ENCODE measurements at places on chromosomes 1 and 21.

DNA sequence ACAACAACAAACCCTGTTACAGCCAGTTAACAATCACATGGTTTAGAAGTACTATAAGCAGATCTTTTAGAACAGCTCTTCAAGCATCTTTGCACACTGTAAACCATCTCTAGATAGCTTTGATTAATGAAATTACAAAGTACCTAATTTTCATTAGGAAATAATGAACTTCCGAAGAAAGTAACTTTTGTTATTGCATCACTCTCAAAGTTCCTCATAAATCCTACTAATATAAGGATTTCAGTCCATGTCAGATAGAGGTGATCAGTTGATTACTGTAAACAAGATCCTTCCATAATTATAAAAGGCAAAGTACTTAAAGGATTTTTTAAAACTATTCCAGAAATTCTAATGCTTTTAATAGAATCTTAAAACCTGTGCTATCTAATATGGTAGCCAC lies 58.2 kb downstream of the FAF1 start:
- no peak for DNase-seq

DNA sequence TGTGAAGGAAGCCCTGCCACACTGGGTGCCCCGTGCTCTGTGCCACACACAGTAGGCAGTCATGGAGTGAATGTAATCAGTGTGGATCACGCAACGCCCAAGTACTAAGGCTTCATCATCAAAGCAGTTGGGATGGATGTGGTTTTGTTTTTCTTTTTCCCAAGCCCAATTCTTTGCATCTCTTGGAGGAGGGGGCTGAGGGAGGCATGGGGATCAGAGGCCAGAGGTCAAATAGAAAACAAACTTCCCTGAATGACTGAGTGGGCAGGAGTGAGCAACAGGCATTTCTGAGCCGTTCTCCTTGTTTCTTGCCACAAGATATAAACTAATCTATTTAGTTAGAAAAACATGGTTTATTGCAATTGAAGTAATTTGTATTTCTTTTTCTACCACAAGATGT lies 85.3 kb downstream of the TRABD2B start:
- DNase-seq, result no peak

- no peak for DNase-seq
Measured at GRCh38 chr1:20584890-20585289, 4.0 kb upstream of the CDA start.

DNA sequence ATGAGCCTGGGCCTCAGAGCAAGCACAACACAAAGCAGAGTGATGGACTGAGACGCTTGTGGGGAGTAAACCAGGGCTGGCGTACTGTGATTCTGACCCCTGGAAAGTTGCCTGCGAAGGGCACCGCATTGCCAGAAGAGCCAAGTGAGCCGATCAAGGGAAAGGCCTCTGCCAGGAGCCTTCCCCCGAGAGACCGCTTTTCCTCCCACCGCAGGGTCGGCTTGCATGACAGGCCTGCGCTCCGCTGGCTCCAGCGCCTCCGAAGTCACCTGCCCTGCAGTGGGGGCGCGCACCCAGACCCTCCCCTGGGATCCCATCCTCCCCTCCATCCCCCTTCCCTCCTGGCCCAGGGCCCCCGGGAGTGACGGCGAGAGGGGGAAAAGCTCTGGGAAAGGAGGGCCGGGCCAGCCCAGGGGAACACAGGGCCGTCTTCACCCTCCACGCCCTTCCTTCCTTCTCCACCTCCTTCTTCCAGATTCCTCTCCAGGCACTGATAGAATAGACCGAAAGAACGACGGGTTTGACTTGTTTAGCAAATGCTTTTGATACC lies 165.0 kb downstream of the TRIM33 start:
- no peak for DNase-seq

DNA sequence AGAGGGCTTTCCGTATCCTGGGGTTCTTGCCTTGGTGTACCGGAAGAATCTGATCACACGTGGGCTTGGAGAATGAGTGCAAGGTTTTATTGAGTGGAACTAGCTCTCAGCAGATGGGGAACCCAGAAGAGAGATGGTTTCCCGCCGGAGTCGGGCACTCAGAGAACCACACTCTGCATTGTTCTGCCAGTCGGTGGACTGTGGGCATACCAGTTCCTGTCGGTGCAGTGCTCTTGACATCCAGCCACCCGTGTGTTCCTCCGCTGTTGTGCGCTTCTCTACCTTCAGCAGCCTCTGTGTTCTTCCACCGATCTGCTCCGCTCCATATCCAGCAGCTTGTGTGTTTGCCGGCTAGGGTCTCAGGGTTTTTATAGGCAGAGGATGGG lies 10.8 kb upstream of the PPIE start:
- DNase-seq, result no peak

GRCh38 chr1:173302890-173303829 lies 96.0 kb upstream of the TNFSF4 start:
- no peak for DNase-seq

DNA sequence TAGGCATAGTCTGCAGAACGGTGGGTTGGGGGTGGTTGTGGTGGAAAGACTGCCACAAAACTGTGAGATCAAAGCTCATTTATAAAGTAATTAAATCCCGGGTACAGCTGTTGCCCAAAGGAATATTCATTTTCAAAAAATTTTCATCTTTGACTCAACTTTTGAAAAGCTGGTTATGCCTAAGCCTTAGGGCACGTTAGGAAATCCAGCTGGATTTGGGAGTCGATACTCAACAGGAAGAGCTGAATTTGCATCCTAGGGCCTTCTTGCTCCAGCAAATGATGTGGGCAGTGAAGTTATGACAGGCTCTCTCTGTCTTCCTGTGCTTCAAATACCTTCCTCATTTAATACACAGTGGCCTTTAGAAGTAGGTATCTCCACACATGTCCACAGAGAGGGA lies 31.7 kb downstream of the ZP4 start:
- no peak for DNase-seq

- no peak for DNase-seq
Measured at GRCh38 chr1:150420560-150421265, 56.8 kb downstream of the RPRD2 start.

- no peak for DNase-seq
Measured at GRCh38 chr1:188715566-188715965, 1762.1 kb downstream of the BRINP3 start.

DNA sequence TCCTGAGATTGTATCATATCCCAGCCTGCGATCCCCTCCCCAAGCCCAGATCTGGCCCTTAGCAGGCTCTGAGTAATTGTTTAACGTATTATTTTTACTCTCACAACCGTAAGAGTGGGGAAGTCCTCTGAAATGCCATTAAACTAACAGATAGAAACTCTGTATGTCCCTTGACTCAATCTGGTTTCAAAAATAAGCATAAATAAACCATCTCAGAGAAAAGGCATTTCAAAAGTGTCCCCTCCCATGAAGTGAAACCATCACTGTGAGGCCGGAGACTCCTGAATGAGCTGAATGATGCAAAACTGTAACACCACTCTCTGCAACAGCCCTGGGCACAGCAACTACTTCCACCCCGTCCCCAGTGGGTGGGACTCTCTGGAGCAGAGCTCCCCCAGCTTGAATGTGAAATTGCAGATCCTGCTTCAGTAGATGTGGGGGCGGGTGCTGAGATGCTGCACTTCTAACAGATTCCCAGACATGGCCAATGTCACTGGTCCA lies 104.1 kb downstream of the SYF2 start:
- DNase-seq, result no peak

GRCh38 chr1:90122654-90123340 lies 127.9 kb downstream of the ZNF326 start:
- no peak for DNase-seq

GRCh38 chr1:50368179-50369007 lies 54.9 kb downstream of the DMRTA2 start:
- no peak for DNase-seq

All from amniotic stem cell (primary cell).